AG09319 (cell line): ENCODE measurements at places on chromosomes 7 and 10.
A peak's percentile ranks its signal among the peaks of the same experiment; 100 is the strongest.

DNA sequence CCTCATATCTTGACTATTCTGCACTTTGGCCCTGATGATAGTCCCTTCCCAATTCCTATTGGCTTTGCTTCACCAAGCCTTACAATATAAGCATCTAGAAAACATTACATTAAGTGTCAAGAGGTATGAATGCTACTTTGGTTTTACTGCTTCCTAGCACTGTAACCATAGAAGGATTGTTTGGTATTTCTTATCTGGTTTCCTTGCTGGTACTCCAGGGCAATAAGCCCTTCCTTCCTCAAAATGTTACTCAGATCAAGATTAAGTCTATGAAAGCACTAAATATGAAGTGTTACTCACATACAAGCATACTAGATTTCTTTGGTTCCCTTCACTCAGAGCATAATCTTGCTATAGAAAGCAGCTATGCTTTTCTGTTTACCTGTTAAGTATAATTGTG lies 492.5 kb downstream of the ETV1 start:
- DNase-seq: no peak

- no peak for DNase-seq
These were observed 64.0 kb downstream of the MTPAP start for GRCh38 chr10:30284865-30285594.

- DNase-seq: no peak
These were observed 144.0 kb upstream of the MKLN1 start for GRCh38 chr7:131183611-131184119.

GRCh38 chr10:6751363-6751762 lies 171.3 kb upstream of the PRKCQ start:
- no peak for DNase-seq

- peak; percentile 29 for DNase-seq
These were observed 44.6 kb downstream of the HGF start for GRCh38 chr7:81725003-81725811.

DNA sequence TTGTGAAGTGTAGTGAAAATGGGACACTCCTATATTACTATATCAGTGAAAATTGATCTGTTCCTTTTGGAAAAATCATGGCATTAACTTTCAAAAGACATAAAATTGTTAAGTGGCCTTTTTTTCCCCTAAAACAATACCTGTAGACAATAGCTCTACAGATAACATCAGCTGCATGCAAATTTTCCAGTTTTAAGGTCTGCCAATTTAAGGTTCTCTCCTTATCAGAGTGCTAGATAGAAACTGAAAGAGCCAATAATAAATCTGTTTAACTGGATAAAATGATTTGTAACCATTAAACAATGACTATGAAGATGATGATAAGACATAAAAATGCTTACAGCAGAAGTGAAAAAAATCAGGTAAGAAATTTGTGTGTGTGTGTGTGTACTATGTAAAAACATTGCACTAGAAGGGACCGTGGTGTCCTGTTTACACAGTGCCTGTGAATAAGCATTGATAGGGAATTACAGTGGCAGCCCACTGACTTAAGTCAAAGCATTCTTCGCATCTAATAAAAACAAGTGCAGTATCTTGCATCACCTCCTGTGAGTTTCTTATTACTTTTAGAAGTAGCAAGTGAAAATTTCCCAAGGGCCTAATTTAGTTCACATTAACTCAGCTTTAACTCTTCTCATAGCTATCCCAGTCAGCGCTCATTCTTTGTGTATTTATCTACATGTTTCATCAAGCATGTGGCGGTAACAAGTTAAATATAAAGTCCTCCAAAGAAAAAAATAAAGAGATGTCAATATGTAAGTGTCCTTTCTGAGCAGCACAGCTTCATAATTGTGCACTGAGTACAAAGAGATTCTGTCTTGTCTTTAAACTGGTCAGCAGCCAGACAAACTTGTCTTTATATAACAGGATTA lies 261.9 kb downstream of the ARL4A start:
- DNase-seq: no peak

- DNase-seq: no peak
These were observed 39.5 kb upstream of the PPP1R17 start for GRCh38 chr7:31647511-31647910.

GRCh38 chr7:20647908-20648776 lies 32.7 kb downstream of the ABCB5 start:
- no peak for DNase-seq

DNA sequence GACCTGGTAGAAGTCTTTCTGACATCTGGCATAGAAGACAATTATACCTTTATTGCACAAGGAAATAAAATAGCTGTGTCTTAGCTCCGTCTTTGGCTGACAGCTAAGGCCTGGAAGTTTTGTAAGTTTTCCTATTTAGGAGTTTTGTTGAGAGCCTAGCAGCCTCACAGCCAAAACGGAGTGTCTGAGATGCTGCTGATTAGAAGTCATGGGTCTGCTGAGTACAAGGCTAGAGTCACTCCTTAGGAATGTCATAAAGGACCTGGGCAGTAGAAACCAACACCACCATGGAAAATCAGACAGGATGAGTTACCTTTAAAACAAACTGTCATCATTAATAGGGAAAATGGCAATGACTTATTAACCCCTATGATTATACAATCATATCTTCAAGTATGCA lies 442.5 kb downstream of the KCNMA1 start:
- peak; percentile 29 for DNase-seq

- DNase-seq: no peak
These were observed 674.3 kb downstream of the INHBA start for GRCh38 chr7:41028580-41028979.

GRCh38 chr10:103069453-103070331 lies 123.4 kb downstream of the NT5C2 start:
- no peak for DNase-seq

- peak; percentile 2 for DNase-seq
These were observed 74.1 kb upstream of the PARD3 start for GRCh38 chr10:34889004-34889869.

GRCh38 chr10:78416031-78417011 lies 382.7 kb downstream of the RPS24 start:
- DNase-seq: no peak

- no peak for DNase-seq
These were observed 242.6 kb upstream of the PITRM1 start for GRCh38 chr10:3415038-3415736.

GRCh38 chr7:45244981-45245380 lies 87.4 kb downstream of the RAMP3 start:
- DNase-seq: no peak

- no peak for DNase-seq
These were observed 94.2 kb upstream of the ABCB5 start for GRCh38 chr7:20521243-20521642.

DNA sequence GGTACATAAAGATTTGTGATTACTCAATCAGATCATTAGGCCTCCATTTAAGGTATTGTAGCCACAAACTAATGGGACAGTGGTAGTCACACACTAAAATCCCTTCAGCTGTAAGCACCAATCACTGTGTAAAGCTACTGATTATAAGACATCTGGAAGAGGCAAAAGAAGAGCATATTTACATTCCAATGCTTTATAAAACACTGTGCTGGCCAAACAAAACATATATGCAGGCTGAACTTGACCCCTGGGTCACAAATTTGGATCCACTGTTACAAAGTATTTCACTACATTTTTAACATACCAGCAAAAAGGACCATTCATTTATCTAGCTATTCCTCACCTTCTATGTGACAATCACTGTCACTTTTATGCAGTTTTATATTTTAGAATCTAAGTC lies 41.4 kb upstream of the ANLN start:
- peak; percentile 7 for DNase-seq

- DNase-seq: no peak
These were observed 968 bp downstream of the NOLC1 start for GRCh38 chr10:102153093-102153620.

- no peak for DNase-seq
These were observed 176.0 kb upstream of the PTPRZ1 start for GRCh38 chr7:121696954-121697353.

GRCh38 chr7:25851332-25852210 lies 300.4 kb upstream of the NFE2L3 start:
- DNase-seq: no peak

GRCh38 chr7:37282093-37282444 lies 166.6 kb downstream of the ELMO1 start:
- no peak for DNase-seq

GRCh38 chr7:87330316-87330715 lies 15.1 kb upstream of the CROT start:
- DNase-seq: no peak
